Lower lobe of right lung (tissue), 2 donors: ENCODE measurements at places on chromosomes 16 and 17. TPM values are rescaled to one million over a fixed set of nuclear protein-coding genes. Genes with fewer than 3 reads are reported as not detected.

Gene CMTM4
- 52.5 TPM for total RNA-seq

Gene OTOP3
- not detected for total RNA-seq

Gene ITGAL
- total RNA-seq = 127 TPM

Gene FNDC8
- not detected for total RNA-seq

Gene KCNH6
- total RNA-seq = 0.27 TPM

Gene NOMO2
- 118 TPM for total RNA-seq

Gene CIBAR2
- total RNA-seq = 12.8 TPM

Gene POLR3E
- 36.6 TPM for total RNA-seq

Gene MYH8
- total RNA-seq = not detected

Gene MYH2
- 0.06 TPM for total RNA-seq

Gene DOC2B
- 6.2 TPM for total RNA-seq

DNA sequence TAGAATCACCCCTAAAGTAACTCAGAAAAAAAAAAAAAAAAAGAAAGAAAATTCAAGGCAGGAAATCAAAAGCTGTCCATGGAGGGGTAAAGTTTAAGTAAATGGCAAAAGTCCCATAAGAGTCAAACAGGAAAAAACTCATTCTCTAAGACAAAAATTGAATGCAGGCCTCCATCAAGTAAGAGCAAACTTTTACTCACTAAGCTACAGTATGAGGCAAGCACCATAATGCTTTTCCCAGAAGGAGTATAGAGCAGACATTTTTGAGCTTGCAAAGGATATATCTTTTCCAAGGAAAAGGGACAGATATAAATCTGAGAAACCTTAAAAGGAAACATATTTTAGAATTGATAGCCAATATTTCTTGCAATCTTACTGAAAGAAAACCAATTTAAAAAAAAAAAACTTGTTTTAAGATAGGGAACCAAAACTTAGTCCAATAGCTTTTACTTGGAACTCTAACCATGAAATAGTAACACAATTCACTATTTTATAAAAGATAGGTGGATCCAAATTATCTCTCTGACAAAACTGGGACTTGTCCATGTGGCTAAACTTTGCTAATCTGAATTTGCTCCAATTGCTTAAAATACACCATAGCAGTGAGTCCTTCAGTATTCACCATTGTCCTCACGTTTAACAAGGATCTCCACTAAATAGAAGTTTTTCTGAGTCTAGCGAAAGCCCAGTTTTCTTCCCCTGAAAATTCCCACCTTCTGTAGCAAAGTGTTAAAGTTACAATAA lies 99.8 kb downstream of the CDH11 start:
- DNase-seq = no peak

GRCh38 chr17:43608313-43608712 lies 53.4 kb downstream of the MEOX1 start:
- DNase-seq = no peak

GRCh38 chr16:1691956-1692355 lies 13.9 kb downstream of the JPT2 start:
- DNase-seq = no peak

- DNase-seq = peak; percentile 32
Observed at GRCh38 chr17:49566668-49567071, 9.0 kb upstream of the NXPH3 start.

DNA sequence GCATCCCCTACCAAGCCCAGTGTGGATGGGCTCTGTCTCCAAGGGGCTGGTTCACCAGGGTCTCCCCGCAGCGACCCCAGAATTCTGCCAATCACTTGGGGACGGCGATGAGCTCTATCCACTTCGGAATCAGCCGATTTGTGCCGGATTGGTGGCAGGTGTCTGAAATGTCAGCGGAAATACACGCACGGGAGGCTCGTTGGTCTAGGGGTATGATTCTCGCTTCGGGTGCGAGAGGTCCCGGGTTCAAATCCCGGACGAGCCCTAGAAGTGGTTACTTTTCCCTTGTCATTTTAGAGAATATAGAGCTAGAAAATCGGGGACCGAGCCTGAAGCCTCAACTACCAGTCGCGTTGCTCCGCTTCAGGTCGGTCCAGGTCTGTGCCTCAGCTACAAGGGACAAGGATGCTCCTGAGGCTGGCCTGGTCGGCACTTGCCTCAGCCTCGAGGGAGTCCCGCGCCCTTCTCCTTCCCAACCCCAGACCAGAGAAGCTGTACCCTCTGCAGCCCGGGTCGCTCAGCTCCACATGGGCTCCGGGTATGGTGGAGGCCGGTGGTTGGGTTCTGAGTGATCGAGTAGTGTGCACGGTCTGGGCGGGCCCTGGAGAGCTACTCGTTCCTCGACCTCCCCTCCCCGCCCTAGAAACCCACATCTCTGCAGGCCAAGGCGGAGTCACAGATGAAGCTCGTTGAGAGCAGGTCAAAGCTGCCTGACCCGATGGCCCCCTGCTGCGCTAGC lies 16.0 kb upstream of the OR1F1 start:
- DNase-seq = peak; percentile 31

- DNase-seq = no peak
Observed at GRCh38 chr17:17523001-17523730, 27.0 kb upstream of the RASD1 start.

DNA sequence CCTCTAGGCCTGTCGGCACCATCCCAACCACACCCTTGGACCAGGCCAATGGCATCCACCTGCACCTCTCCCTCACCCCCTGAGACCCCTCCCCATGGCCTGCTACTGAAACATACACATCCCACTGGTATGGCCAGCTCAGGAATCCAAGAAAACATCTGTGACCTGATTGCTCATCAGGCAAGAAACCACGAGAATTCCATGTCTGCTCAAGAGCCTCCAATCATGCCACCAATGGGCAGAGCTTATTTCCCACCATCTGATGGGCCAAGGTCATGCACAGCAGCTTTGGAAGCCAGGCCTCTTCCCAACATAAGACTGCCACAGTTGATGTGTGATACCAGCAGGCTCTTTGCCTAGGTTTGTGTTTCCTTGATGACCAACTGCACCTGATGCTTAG lies 190.1 kb downstream of the C16orf78 start:
- no peak for DNase-seq

- no peak for DNase-seq
Observed at GRCh38 chr17:42779304-42779935, 990 bp upstream of the WNK4 start.

DNA sequence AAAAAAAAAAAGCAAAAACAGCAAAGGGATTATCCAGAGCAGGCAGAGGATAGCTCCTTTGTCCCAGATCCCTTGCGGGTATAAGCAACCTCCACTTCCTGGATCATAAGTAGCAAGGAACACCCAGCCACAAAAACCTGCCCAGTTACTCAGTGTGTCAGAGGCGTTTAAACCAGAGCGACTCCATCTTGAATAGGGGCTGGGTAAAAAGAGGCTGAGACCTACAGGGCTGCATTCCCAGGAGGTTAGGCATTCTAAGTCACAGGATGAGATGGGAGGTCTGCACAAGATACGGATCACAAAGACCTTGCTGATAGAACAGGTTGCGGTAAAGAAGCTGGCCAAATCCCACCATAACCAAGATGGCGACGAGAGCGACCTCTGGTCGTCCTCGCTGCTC lies 33.4 kb upstream of the HELZ start:
- DNase-seq = no peak

- no peak for DNase-seq
Observed at GRCh38 chr16:53370827-53371226, 63.4 kb upstream of the RBL2 start.

DNA sequence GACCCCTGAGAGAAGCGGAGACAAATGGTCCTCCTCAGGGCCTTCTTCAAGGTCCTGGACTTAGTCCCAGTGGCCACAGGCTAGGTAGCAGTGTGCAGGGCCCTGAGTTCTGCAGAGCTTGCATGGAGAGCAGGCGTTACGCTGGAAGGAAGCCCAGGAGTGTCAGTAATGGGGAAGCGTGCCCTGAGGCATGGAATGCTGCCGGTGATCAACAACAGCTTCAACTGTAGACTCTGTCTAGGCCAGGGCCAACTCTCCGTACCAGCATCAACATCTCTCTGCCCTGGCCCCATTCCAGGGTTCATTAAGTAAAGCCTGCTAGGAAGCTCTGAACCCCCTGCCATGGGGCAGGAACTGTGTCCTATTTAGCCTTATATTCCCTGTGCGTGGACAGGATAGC lies 568 bp upstream of the TNK1 start:
- DNase-seq = peak; percentile 66

- DNase-seq = no peak
Observed at GRCh38 chr17:37373530-37374159, 2.1 kb upstream of the C17orf78 start.

- no peak for DNase-seq
Observed at GRCh38 chr17:65171752-65172151, 34.6 kb downstream of the RGS9 start.

GRCh38 chr16:280005-280460 lies 358 bp upstream of the ARHGDIG start:
- DNase-seq = no peak

- no peak for DNase-seq
Observed at GRCh38 chr16:20821682-20822081, 15.4 kb downstream of the REXO5 start.

DNA sequence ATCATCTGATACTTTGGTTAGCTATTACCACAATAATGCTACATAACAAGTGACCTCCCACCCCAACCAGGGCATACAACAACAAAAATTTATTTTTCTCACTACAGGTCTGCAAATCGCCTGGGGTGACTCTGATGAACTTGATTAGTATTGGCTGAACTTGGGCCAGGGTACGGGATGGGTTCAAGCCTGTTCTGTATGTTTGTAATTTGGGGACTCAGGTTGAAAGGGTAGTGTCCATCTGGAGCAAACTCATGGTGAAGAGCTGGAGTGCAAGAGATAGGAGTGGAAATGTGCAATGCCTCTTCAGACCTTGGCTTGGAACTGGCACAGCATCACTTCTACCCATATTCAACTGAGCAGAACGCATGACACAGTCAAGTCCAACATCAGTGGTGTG lies 16.3 kb upstream of the NKD1 start:
- DNase-seq = no peak

DNA sequence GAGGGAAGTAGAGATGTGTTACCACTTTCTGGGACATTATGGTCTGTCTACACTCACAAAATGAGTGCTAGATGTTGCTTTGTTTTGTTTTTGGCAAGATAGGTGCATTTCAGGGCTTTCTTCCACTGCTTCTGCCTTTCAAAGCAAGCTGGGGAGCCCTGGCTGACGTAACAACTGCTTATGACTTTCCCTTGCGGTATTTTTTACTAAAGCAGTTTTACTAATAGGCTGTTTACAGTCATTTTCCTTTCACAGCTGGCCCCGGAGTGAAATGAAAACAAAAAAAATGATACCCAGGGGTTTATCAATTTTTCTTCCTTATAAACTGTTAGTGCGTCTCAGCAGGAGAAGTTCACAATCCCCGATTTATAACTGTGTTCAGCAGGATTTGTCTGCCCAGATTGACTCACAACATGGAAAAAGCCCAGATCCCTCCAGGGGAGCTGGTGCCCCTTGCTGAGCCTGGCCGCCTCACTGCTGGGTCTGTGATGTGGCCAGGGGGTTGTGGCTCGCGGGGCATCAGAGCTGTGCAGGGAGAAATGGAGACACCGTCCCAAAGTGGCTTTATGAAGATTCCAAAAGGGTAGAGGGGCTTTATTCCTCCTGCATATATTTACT lies 184.4 kb upstream of the HS3ST3A1 start:
- DNase-seq = no peak

GRCh38 chr17:17485420-17485819 lies 8.6 kb downstream of the MED9 start:
- no peak for DNase-seq

GRCh38 chr16:71923941-71924690 lies 28.8 kb downstream of the IST1 start:
- no peak for DNase-seq

- DNase-seq = peak; percentile 81
Observed at GRCh38 chr16:71358464-71358998, at the start of gene CALB2. TSS of gene CALB2 (plus strand) at chr16:71358723. CDS start at chr16:71358793, 70 bp downstream.

DNA sequence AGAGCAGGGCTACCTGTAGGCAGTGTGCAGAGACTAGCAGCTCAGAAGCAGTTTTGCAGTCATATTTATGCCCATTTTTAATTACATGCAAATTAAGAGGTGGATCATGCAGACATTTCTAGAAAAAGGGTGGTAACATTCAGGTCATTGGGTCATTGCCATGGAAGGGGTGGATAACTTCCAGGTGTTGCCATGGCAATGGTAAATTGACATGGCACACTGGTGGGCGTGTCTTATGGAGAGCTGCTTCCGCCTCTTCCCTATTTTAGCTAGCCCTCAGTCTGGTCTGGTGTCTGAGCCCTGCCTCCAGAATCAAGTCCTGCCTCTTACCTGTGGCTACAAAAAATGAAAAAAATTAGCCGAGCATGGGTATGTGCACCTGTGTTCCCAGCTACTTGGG lies 2.8 kb upstream of the DNAI2 start:
- no peak for DNase-seq

- no peak for DNase-seq
Observed at GRCh38 chr17:8803531-8804420, 4.6 kb upstream of the MFSD6L start.

DNA sequence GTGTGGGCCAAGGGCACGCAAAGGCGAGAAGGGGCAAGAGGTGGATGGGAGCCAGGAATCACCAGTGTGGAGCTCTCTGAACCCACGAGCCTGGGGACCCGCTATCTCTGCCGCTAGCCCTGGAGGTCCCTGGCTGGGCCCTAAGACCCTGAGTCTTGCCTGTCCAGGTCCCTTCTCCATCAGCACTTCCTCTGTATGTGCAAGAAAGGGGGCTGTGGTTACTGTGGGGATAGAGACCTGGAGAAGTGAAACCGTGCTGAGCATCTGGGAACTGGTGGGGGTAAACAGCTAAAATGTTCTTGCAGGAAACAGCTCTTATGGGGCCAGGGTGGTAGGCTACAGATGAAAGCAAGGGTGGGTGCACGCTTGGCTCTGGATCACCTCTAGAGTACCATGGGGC lies 3.1 kb downstream of the SPNS3 start:
- no peak for DNase-seq

GRCh38 chr16:68948230-68948910 lies 105.0 kb downstream of the TANGO6 start:
- DNase-seq = no peak

- no peak for DNase-seq
Observed at GRCh38 chr17:55316499-55316898, 51.7 kb downstream of the HLF start.

DNA sequence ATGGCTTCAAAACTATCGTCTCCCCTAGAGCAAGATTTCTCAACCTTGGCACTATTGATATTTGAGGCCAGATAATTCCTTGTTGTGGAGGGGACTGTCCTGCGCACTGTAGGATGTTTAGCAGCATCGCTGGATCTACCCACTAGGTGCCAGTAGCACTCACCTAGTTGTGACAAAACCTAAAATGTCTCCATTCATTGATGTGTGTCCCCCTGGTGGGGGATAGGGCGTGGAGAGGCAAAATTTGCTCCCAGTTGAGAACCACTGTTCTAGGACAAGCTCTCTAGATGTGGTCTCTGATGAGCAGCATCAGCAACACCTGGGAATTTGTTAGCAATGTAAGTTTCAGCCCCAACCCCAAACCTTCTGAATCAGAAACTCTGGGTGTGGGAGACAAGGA lies 259.0 kb downstream of the XYLT1 start:
- no peak for DNase-seq

DNA sequence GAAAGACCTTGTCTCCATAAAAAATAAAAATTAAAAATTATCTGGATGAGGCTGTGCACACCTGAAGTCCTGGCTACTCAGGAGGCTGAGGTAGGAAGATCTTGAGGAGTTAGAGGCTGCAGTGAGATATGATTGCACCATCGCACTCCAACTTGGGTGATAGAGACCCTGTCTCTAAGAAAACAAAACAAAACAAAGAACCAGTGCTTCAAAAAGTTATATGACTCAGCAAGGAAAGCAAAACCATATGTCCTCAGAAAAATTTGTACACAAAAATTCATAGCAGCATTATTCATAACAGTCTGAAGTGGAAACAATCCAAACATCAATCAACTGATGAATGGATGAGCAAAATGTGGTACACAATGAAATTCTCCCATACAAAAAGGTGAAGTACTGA lies 48.9 kb downstream of the SLFN5 start:
- DNase-seq = no peak
